Ascending aorta (tissue), 2 donors: ENCODE measurements at places on chromosomes 1 and 21.

DNA sequence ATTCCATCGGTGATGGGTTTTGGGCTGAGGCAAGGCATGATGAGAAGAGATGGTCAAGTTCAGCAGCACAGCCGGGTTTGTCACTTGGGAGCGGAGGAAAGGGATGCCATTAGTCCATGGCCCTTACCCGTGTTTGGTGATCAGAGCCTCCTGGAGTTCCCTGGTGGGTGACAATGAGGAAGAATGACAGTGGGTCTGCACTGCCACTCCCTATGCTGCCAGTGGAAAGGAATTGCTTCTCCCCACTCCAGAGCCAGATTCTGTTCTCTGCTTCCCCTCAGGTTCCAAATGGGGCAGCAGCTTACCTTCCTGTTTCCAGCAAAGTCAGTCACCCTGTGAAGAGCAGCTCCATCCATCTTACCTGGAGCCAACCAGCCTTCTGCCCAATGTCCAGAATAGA lies 393.1 kb downstream of the PTPRU start:
- H3K27me3 ChIP-seq = no peaks in the 10 kb centered on the region
- no peaks in the 10 kb centered on the region for H3K4me1 ChIP-seq
- no peak for DNase-seq
- H3K27ac ChIP-seq = no peak overlapping the region
- no peak overlapping the region for H3K4me3 ChIP-seq
- no peaks in the 10 kb centered on the region for H3K36me3 ChIP-seq

DNA sequence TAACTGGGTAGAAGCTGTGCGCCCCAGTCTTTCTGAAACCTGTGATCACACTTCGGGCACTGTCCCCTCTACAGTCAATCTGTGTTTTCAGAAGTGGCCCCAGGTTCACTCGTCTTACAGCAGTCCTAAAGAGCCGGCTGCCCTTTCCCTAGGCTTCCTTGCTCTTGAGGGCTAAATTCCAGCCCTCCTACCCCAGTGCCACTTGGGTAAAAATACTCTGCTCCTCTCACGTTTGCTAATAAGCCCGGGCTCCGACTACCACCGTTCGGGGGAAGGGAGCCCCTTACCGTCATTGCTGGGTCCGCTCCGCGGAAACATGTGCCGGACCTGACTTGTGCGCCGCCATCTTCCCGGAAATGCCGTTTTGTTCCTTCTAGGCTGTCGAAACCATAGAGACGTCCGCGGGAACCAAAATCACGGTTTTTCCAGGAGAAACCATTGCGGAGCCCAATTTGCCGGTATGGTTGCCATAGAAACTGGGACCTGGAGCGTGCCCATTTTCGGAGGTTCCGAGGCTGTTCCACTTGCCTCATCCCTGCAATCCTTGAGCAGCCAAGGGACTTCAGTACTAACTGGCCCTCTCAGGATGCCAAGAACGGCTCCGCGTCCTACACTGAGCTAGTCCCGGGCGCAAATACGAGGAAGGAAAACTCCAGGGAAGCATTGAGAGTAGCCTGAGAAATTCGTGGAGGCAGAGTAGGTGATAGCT lies at the start of gene GPATCH4:
Gene GPATCH4, minus strand, starts transcription at position 358 of the 709 bp plus-strand sequence.
- peak within 1 kb of the TSS; percentile 66 for H3K4me3 ChIP-seq
- no peaks in the 10 kb centered on the region for H3K36me3 ChIP-seq
- H3K27ac ChIP-seq = peak within 1 kb of the TSS; percentile 77
- peaks cover 6% of the 10 kb centered on the region for H3K4me1 ChIP-seq

GRCh38 chr1:2545754-2546514 lies 10.2 kb upstream of the TNFRSF14 start:
- H3K27ac ChIP-seq = peak overlapping the region; percentile 92
- H3K27me3 ChIP-seq = no peaks in the 10 kb centered on the region
- peak; percentile 71 for DNase-seq
- peaks cover 36% of the 10 kb centered on the region for H3K4me1 ChIP-seq
- peak overlapping the region; percentile 67 for H3K4me3 ChIP-seq

- DNase-seq = no peak
- no peaks in the 10 kb centered on the region for H3K4me1 ChIP-seq
- H3K27me3 ChIP-seq = no peaks in the 10 kb centered on the region
- no peak overlapping the region for H3K27ac ChIP-seq
- no peaks in the 10 kb centered on the region for H3K36me3 ChIP-seq
Measured at GRCh38 chr1:213698092-213698702, 289.6 kb upstream of the PROX1 start.

- no peak overlapping the region for H3K4me3 ChIP-seq
- no peak overlapping the region for H3K27ac ChIP-seq
- H3K4me1 ChIP-seq = no peaks in the 10 kb centered on the region
- peaks cover 9% of the 10 kb centered on the region for H3K36me3 ChIP-seq
- no peak for DNase-seq
- H3K27me3 ChIP-seq = no peaks in the 10 kb centered on the region
Measured at GRCh38 chr1:61388566-61388965, 306.2 kb downstream of the NFIA start.

DNA sequence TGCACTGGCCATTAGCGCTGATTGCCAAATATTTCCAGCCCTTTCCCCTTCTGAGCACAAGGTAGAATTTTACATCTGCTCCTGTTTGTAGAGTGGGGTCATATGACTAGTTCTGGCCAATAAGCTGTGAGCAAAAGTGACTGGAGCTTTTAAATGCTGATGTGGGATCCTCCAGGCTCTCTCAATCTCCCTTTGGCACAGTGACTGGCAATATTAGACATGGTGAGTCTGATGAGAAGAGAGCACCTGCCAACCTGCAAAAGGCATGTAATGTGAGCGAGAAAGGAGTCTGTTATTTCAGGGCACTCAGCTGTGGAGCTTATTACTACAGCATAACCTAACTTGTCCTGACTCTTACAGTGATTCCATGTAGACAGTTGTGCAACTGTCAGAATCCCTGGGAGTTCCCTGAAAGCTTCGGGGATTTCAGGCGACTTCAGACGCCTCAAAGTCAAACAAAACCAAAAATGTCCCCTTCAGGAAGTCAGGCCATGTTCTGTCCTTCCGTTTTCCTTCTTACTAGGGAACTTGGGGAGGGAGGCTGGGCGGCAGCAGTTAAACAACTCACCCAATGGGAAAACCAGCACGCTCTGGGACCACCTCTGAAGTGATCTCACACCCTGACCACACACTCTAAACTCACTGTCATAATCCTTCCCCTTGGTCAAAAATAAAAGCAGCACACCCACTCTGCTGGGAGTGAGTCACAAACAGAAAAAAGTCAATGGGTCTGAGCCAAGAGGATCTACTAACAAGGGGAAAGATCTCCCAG lies 3.6 kb upstream of the RASSF5 start:
- H3K4me3 ChIP-seq = no peak overlapping the region
- peak overlapping the region; percentile 85 for H3K27ac ChIP-seq
- no peaks in the 10 kb centered on the region for H3K36me3 ChIP-seq
- peaks cover 8% of the 10 kb centered on the region for H3K4me1 ChIP-seq
- no peaks in the 10 kb centered on the region for H3K27me3 ChIP-seq

- DNase-seq = no peak
- no peaks in the 10 kb centered on the region for H3K36me3 ChIP-seq
Measured at GRCh38 chr1:110412576-110412975, 5.1 kb upstream of the LAMTOR5 start.

DNA sequence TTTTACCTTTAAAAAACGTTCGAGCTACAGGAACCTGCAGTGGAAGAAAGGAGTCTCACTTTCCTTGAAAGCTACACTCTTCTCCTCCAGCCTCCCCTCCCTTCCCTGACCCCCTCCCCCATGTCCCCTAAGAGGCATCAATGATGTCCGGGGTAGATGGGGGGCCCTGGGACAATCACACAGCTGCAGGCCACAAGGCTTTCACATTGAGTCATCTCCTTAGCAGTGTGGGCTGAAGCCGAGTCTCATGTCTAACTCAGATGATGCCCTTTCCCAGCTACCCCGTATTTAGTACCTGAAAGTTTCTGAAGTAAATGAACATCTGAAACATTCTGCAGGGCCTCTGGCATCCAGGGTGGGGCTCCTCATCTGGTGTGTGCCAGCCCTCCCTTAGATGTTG lies 6.3 kb upstream of the GPR25 start:
- H3K4me1 ChIP-seq = no peaks in the 10 kb centered on the region
- DNase-seq = no peak
- peaks cover 16% of the 10 kb centered on the region for H3K36me3 ChIP-seq
- no peak overlapping the region for H3K4me3 ChIP-seq
- H3K27ac ChIP-seq = no peak overlapping the region
- no peaks in the 10 kb centered on the region for H3K27me3 ChIP-seq

DNA sequence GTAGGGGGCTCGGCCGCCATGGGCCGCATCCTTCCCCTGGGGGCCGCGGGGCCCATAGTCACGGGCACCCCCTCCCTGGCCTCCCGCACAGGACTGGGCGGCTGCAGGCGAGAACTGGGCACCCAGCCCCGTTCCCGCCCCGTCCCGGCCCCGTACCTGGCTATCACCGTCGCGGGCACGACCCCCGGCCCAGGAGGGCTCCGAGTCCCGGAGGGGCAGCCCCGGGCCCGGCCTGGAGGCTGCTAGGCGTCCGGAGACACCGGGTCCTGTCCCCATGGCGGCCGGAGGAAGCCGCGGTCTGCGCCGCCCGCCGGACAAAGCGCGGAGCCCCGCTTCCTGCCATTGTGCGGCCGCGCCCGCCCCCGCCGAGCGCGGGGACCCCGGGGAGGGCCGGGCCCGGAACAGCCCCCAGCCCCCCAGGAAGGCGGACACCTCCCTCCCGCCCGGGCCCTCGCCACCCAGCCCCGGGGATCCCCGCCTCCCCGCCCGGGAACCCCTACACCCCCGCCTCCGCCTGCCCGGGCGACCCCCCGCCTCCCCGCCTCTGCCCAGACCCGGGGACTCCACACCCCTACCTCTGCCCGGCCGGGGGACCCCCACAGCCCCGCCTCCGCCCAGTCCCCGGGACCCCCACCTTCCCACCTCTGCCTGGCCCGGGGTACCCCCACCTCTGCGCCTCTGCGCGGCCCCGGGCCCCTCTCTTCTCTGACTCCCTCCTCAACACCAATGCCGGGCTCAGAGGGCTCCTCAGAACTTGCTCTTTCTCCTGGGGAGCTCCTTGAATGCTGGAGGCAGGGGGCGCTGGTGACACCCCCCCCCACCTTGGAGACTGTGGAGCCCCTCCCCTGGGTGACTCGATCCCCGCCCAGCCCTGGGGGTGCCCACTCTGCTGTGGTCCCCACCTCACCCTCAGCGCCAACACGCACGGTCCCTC lies 6.0 kb downstream of the PLEKHG5 start:
- H3K4me1 ChIP-seq = peaks cover 5% of the 10 kb centered on the region
- no peaks in the 10 kb centered on the region for H3K36me3 ChIP-seq
- no peak overlapping the region for H3K27ac ChIP-seq
- DNase-seq = no peak

- no peak for DNase-seq
- H3K4me3 ChIP-seq = no peak overlapping the region
- H3K27ac ChIP-seq = no peak overlapping the region
- H3K4me1 ChIP-seq = no peaks in the 10 kb centered on the region
Measured at GRCh38 chr1:117171900-117172511, 38.7 kb downstream of the VTCN1 start.

- H3K27ac ChIP-seq = no peak overlapping the region
- no peaks in the 10 kb centered on the region for H3K4me1 ChIP-seq
- no peak overlapping the region for H3K4me3 ChIP-seq
- H3K36me3 ChIP-seq = no peaks in the 10 kb centered on the region
Measured at GRCh38 chr1:52164604-52165003, 22.7 kb downstream of the ZFYVE9 start.

GRCh38 chr1:42921769-42922168 lies 36.9 kb downstream of the SLC2A1 start:
- H3K4me1 ChIP-seq = peaks cover 9% of the 10 kb centered on the region
- no peaks in the 10 kb centered on the region for H3K27me3 ChIP-seq
- H3K27ac ChIP-seq = no peak overlapping the region

DNA sequence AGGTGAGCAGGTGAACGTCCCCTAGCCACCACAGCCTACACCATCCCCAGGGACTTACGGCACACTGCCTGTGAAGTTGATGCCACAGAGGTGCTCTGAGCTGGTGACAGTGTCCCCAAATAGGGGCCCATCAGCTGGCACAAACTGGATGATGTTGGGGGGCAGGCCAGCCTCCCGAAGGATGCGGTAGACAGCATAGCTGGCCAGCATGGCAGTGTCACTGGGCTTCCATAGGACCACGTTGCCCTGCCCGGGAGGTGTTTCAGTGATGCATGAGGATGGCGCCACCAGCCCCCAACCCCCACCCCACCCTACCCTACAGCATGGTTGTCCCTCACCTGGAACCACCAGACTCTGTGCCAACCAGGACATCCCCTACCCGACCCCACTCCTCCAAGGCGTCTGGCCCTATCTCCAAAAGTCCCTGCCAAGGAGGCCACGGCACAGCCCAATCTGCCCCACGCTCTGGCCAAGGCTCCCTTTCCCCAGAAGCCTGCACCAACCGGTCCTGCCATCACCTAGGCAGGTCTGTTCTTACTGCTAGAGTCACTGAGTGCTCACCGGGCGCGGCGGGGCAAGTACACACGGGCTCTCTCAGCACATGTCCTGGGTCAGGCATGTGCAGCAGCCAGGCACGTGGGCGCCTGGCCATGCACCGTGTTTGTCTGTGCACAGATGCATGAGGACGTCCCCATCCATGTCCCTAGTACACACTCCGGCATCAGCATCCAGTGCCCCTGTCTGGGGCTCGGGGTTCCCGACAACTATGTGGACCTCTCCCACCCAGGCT lies 20.5 kb downstream of the ALDH4A1 start:
- H3K27ac ChIP-seq = no peak overlapping the region
- DNase-seq = no peak
- H3K4me3 ChIP-seq = no peak overlapping the region
- peaks cover 20% of the 10 kb centered on the region for H3K36me3 ChIP-seq
- H3K4me1 ChIP-seq = no peaks in the 10 kb centered on the region

DNA sequence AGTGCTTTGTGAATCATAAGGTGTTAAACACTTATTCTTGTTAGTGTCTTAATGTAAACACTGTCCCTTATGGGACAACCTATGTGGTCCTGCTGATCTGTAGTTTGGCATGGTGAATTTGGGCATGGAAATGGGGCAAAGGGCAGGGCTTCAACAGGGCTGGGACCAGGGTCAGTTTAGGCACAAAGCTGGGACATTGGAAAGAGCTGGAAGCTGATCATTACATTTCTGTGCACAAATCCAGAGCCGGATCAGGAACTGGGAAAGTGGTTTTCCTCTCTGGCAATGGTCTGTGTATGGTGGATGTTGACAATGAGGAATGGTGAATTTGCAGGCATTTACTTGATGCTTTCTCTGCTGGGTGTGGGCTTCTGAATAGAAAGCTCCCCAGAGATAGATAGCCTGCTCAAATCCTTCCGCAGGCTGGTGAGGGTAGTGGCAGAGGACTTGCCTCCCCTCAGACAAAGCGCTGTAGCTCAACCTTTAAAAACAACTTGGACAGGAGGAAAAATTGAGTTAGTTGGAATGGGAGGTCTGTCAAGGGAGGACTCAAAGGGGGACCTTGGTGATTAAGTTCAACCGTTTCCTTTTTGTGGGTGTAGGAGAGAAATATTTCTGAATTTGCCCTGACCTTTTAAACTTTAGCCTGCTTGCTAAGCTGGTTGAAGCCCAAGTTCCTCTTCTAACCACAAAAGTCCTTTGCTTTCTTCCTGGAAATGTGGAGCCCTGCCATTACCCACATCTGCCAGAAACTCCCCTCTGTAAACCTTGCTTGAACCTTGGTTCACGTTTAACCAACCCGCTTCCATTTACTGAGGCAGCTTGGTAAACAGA lies 35.3 kb downstream of the HLX start:
- no peak overlapping the region for H3K4me3 ChIP-seq
- no peaks in the 10 kb centered on the region for H3K27me3 ChIP-seq
- no peaks in the 10 kb centered on the region for H3K36me3 ChIP-seq
- no peak for DNase-seq
- H3K4me1 ChIP-seq = no peaks in the 10 kb centered on the region
- H3K27ac ChIP-seq = no peak overlapping the region
